Stimulated activated CD8-positive, alpha-beta memory T cell treated with anti-CD3 and anti-CD28 coated beads, Interleukin-12 subunit alpha, Interleukin-12 subunit beta, amount 100 ng/mL, for 1 hour (primary cell): ENCODE measurements at places on chromosomes 2 and 18.

- no peak for DNase-seq
Measured at GRCh38 chr2:216490061-216490460, 8.6 kb upstream of the RPL37A start.

GRCh38 chr2:55103046-55103445, 52.8 kb upstream of the RTN4 start:
- no peak for DNase-seq

GRCh38 chr2:15941871-15942710, 1.7 kb downstream of the MYCN start:
- DNase-seq = no peak

- no peak for DNase-seq
Measured at GRCh38 chr2:69083235-69083748, 70.3 kb downstream of the ANTXR1 start.

- no peak for DNase-seq
Measured at GRCh38 chr2:114049280-114049679, 159.4 kb downstream of the ACTR3 start.

DNA sequence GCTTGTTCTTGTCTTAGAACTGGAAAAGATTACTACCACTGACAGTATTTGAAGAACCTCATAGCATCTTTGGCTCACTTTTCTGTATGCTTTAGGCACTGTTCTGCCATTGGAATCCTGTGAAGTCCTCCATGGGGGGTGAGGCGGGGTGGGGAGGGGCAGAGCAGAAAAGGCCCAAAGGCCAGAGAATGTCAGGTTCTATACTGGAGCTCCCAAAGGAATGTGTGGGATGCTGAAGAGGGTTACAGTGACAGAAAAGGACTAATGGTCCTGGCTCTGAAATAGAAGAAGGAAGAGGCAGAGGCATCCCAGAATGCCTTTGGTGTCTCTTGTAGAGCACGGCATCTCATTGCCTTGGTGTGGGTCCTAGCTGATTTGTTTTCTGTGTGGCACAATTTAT, 141.9 kb downstream of the HAUS1 start:
- no peak for DNase-seq
